A549 treated with Mapracorat at 1 μM for 4 hours (cell line): ENCODE measurements at places on chromosomes 1 and 21. TPM values are rescaled to one million over a fixed set of nuclear protein-coding genes. Genes with fewer than 3 reads are reported as not detected.

FMO1 gene
- total RNA-seq, result not detected in 5 replicates

FAM163A gene
- 0.04 TPM in 1 of 5 replicates, not detected in the others for total RNA-seq

MROH9 gene
- total RNA-seq, result not detected in 5 replicates

CFAP141 gene
- total RNA-seq, result not detected in 5 replicates

LCE3D gene
- 1.7 to 2.7 TPM (median 2.3 TPM) in 5 replicates for total RNA-seq

KIF17 gene
- total RNA-seq, result 1.6 to 2.7 TPM (median 2.1 TPM) in 5 replicates

BARHL2 gene
- not detected in 5 replicates for total RNA-seq

AMY1C gene
- total RNA-seq, result not detected in 5 replicates

PYHIN1 gene
- total RNA-seq, result not detected in 5 replicates

LENEP gene
- 0.34 TPM in 1 of 5 replicates, not detected in the others for total RNA-seq

PGBD5 gene
- total RNA-seq, result 0.19 to 0.56 TPM (median 0.37 TPM) in 5 replicates

RHCE gene
- total RNA-seq, result 0.07 to 0.59 TPM in 2 of 5 replicates, not detected in the others

HPDL gene
- total RNA-seq, result 2.6 to 4.5 TPM (median 3.6 TPM) in 5 replicates

S100A10 gene
- 2,101 to 2,395 TPM (median 2,281 TPM) in 5 replicates for total RNA-seq

KCNK2 gene
- total RNA-seq, result 0.09 to 0.10 TPM in 2 of 5 replicates, not detected in the others

CD52 gene
- 0.64 TPM in 1 of 5 replicates, not detected in the others for total RNA-seq

CEP85 gene
- total RNA-seq, result 11.2 to 14.2 TPM (median 12.9 TPM) in 5 replicates

KRTAP12-2 gene
- total RNA-seq, result not detected in 5 replicates

KRTAP7-1 gene
- total RNA-seq, result not detected in 5 replicates

NBPF4 gene
- total RNA-seq, result 0.12 to 0.16 TPM (median 0.14 TPM) in 4 of 5 replicates, not detected in the other

CRTC2 gene
- 31.8 to 42.9 TPM (median 39.7 TPM) in 5 replicates for total RNA-seq

FCAMR gene
- total RNA-seq, result not detected in 5 replicates

SLC16A4 gene
- total RNA-seq, result 25.7 to 37.3 TPM (median 31.4 TPM) in 5 replicates
